ENCODE measurements at places on chromosomes 7 and 10. TPM values are rescaled to one million over a fixed set of nuclear protein-coding genes. Genes with fewer than 3 reads are reported as not detected.

CCDC7 gene
- 2.4 TPM for total RNA-seq

PAPOLB gene
- not detected for total RNA-seq

UPP1 gene
- 81.6 TPM for total RNA-seq

PPIF gene
- total RNA-seq, result 31.6 TPM

LRRC18 gene
- total RNA-seq, result not detected

PRLHR gene
- not detected for total RNA-seq

CRPPA gene
- total RNA-seq, result 2.0 TPM

STK17A gene
- total RNA-seq, result 64.0 TPM

CCDC146 gene
- 1.2 TPM for total RNA-seq

LIPJ gene
- total RNA-seq, result not detected

CCDC201 gene
- total RNA-seq, result not detected

TFAM gene
- total RNA-seq, result 12.7 TPM

NEBL gene
- 0.44 TPM for total RNA-seq

PITRM1 gene
- total RNA-seq, result 110 TPM

GPNMB gene
- 3.3 TPM for total RNA-seq

SPDYE2B gene
- not detected for total RNA-seq

FAS gene
- total RNA-seq, result 16.6 TPM

SEMA3D gene
- total RNA-seq, result 0.68 TPM

TRPV5 gene
- total RNA-seq, result not detected

GRCh38 chr10:17062955-17063484, 66.6 kb downstream of the CUBN start:
- DNase-seq, result no peak

DNA sequence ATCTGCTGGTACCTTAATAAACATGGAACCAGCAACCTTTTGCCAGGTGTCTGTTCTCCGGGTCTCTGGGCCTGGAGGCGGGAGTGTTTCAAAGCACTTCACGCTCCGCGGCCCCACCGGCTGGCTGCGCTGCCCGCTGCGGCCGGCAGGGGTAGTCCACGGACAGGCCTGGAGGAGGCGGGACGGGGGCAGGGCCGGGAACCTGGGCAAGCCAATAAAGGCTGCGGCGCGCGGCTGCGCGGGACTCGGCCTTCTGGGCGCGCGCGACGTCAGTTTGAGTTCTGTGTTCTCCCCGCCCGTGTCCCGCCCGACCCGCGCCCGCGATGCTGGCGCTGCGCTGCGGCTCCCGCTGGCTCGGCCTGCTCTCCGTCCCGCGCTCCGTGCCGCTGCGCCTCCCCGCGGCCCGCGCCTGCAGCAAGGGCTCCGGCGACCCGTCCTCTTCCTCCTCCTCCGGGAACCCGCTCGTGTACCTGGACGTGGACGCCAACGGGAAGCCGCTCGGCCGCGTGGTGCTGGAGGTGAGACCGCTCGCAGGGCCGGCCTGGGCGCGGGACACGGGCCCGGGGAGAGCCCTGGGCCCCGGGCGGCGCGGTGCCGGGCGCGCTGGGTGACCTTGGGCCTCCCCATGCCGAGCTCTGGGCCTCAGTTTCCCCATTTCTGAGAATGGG, at the start of gene PPIF:
Gene PPIF, plus strand, starts transcription at position 244 of the 668 bp plus-strand sequence. Its CDS starts 80 bp downstream, at position 324.
- DNase-seq, result peak; percentile 31

- no peak for DNase-seq
Measured at GRCh38 chr10:97003804-97004201, 171.7 kb downstream of the LCOR start.

- no peak for DNase-seq
Measured at GRCh38 chr7:6071406-6071805, 40.2 kb downstream of the ANKRD61 start.

- no peak for DNase-seq
Measured at GRCh38 chr10:1241322-1241890, 185.2 kb downstream of the WDR37 start.

GRCh38 chr10:60171436-60172013, 218.2 kb downstream of the ANK3 start:
- DNase-seq, result no peak

DNA sequence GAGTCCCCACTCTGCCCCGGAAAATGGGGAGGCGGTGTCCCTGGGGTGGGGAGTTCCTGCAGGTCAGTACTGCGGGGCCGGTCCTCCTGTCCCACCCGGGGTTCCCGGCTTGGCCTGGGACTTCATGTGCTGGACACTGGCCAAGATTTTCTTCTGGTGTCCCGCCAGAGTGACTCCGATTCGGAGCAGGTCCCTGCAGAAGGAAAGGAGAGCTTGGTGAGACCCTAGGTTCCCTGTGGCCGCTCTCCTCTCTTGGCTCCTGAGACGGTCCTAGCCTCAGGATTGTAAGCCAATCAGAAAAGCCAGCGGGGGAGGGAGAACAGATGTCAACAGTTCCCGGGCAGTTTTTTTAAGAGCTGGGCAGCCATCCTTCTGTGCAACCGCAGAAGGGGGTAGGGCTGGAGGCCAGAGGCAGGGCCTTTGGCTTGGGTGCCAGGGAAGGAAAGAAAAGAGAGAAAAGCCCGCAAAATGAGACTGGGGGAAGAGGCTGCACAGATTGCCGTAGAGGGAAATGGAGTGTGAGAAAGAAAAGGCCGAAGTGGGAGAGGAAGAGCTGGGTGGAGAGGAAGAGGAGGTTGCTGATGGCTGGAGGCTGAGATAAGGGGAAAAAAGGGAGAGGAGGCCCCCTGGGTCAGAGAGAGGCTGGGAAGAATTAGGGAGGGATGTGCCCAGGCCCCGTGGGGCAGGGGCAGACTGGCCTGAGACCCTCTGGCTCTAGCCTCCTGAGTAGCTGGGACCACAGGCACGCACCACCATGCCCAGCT, 23.7 kb downstream of the EPHB4 start:
- DNase-seq, result no peak

DNA sequence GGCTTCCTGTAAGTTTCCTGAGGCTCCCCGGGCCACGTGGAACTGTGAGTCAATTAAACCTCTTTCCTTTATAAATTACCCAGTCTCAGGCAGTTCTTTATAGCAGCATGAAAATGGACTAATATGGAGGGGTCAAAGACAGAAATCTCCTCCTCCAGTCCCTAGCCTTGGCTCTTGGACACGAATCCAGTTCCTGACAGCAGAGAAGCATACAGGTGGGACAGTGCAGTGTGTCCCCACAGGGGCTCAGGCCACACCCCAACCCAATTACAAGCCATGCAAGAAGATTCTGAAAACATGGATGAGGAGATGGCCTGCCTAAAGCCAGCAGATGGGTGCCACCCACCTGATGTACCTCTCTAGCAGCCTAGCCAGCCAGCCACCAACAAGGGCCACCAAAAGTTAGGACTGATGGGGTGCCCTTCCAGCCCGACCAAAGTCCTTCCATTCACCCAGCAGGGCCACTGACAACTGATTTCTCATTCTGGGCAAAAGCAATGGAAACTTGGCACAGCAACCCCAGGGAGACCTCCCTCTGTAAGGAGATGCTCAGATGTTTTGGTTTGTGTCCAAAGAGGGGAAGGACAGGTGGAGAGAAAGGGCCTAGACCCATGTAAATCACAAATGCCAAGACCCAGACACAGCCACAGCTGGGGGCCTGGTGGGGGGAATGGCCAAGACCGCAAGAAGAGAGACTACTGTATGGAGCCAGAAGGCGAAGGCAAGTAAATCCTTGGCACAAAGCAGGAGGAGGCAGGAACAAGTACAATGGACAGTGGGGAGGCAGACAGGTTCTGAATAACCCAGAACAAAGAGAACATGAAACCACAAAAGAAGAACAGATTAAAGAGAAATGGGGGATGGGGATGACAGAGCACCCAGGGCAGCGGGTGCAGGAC, 13.6 kb downstream of the GPRIN2 start:
- no peak for DNase-seq

GRCh38 chr10:109899356-109900331, 23.7 kb downstream of the XPNPEP1 start:
- DNase-seq, result no peak

DNA sequence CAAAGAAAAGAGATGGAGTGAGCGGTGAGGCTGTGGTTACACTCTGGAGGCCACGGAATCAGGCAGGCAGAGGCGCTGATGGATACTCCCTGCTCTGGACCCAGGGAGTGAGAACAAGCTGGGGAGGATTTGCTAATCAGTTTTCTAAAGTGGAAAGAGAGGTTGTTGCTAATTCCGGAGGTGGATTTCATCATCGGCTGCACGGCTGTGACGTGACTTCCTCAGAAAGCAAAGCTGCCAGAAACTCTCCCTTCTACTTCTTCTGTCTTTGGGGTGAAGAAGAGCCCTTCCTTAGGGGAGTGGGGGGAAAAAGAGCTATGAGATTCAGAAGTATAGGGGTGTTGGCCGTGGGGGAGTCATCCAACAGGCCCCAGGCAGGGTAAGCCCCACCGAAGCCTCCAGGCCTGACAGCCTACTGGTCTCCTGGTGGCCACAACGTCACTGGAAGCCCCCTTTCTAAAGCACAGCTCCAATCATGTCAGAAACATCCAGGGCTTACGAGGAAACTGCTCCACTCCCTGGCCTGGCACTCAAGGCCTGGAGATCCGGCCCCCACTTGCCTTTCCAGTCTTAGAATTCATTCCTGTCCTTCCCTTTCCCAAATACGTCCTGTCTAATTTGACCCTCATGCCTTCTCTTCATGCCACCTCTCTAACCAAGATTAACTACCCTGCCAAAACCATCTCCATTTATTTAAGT, 114.5 kb downstream of the HIP1 start:
- DNase-seq, result no peak

DNA sequence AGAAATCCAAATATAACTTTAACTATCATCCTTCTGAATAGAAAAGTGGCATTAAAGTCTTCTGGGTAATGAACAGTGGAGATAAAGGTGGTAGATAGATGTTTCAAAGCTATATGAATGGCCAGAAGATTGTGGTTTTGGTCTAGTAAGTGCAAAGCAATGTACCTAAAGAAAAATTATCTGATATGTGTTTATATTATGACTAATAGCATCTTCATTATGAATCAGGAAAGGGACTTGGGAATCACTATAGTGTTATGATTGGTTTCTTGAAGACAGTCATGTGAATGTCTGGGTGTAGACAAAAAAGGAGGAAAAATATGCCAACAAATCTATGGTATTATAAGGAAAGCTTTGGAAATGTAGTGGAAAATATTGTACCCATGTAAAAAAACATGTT, 3.0 kb downstream of the ZNF518A start:
- DNase-seq, result no peak

DNA sequence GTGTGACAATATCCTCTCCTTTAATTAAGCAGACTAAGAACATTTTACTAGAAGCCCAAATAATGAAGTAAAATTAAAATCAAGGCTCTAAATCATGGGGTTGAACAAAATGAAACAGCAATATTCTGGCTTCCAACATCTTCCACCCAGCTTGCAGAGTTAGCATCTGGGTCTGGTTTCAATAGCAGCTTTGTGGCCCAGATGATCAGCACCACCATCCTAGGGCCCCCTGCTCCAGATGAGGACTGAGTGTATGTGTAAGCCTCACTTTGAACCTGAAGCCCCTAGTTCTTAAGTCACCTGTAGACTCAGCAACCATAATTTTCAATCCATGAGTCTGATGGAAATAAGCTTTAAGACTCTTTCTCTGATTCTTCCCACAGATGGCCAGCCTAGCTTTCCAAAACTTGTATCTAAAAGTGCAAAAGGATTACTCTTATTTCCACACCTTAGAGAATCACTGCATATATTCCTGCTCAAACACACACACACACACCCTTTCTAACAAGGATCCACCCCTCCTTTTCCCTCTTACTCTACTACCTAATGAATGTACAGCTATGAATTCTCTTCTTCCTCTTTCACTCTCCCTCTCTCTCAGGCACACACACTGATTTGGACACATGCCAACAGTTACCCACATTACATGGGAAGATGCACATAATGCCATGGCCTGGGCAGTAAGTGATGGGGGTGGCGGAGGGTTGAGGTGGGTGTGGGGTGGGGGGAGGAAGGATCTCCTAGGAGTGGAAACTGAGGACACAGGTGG, 3.5 kb downstream of the DENND11 start:
- DNase-seq, result no peak

GRCh38 chr10:83433705-83434104, 705.6 kb upstream of the GHITM start:
- DNase-seq, result no peak

- no peak for DNase-seq
Measured at GRCh38 chr7:28075674-28076358, 104.8 kb downstream of the JAZF1 start.

- DNase-seq, result no peak
Measured at GRCh38 chr7:55309040-55309991, 55.8 kb upstream of the LANCL2 start.

DNA sequence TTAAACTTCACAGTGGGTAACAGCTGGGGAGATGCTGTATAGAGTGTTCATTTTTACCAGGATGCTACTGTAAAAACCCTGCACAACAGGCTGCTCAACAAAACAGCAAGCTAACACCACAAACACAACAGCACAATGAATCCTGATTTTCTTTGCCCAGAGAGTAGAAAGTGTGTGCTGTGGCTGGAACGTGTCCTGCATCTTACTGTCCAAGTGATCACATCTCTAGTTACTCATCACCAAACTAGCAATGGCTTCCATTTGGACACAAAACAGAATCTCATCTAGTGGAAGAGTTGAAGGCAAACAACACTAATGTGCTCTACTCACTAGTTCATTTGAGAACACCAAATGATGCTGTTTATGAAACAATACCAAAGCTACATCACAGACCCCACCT, 121.2 kb downstream of the SLC25A13 start:
- no peak for DNase-seq

- DNase-seq, result no peak
Measured at GRCh38 chr7:96649981-96650380, 59.7 kb downstream of the SEM1 start.

- DNase-seq, result no peak
Measured at GRCh38 chr10:22321156-22321923, 441 bp downstream of the BMI1 start.

- no peak for DNase-seq
Measured at GRCh38 chr7:38034062-38034908, 113.8 kb downstream of the EPDR1 start.

GRCh38 chr7:98278936-98279335, 2.5 kb upstream of the BRI3 start:
- DNase-seq, result no peak

GRCh38 chr10:78752221-78752620, 316.5 kb upstream of the ZMIZ1 start:
- DNase-seq, result no peak

GRCh38 chr7:80816806-80817205, 102.0 kb downstream of the SEMA3C start:
- DNase-seq, result no peak

GRCh38 chr7:26898891-26899290, 34.5 kb upstream of the SKAP2 start:
- DNase-seq, result no peak

- DNase-seq, result peak; percentile 5
Measured at GRCh38 chr10:59872892-59873463, 33.4 kb downstream of the CCDC6 start.

Measured in glomerular endothelial cell (primary cell).